GM23248 (cell line): ENCODE measurements at places on chromosomes 2 and 18. TPM values are rescaled to one million over a fixed set of nuclear protein-coding genes. Genes with fewer than 3 reads are reported as not detected.

Gene COBLL1
- polyA plus RNA-seq: 2.2 and 2.5 TPM in 2 replicates

Gene TEKT4
- polyA plus RNA-seq: not detected in 2 replicates

Gene CYS1
- polyA plus RNA-seq: 2.8 and 3.1 TPM in 2 replicates

GRCh38 chr2:231191896-231192872, 6.2 kb upstream of the ARMC9 start:
- DNase-seq: peak; percentile 94

Gene PPP4R1
- polyA plus RNA-seq: 31.8 and 33.0 TPM in 2 replicates

Gene ASIC4
- polyA plus RNA-seq: not detected in 2 replicates

Gene NCKAP1
- polyA plus RNA-seq: 57.4 and 58.9 TPM in 2 replicates

DNA sequence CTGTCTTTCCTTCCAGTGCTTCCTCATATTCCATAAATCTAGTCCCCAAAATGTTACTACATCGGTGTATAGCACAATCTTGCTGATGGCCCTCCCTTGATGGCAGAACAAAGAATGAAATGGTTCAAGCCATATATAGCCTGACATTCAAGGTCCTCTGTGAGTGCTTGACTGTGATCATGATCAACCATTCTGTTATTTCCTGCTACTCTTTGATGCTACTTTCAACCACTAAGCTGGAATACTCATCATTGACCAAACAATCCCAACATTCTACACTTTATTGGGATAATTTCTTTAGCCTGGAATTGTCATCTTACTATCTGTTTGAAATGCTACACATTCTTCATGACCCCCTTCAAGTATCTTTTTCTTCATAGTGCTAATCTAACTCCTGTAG, 633.9 kb downstream of the PLCL1 start:
- peak; percentile 16 for DNase-seq

- no peak for DNase-seq
Observed at GRCh38 chr2:225318440-225318839, 81.1 kb upstream of the NYAP2 start.

DNA sequence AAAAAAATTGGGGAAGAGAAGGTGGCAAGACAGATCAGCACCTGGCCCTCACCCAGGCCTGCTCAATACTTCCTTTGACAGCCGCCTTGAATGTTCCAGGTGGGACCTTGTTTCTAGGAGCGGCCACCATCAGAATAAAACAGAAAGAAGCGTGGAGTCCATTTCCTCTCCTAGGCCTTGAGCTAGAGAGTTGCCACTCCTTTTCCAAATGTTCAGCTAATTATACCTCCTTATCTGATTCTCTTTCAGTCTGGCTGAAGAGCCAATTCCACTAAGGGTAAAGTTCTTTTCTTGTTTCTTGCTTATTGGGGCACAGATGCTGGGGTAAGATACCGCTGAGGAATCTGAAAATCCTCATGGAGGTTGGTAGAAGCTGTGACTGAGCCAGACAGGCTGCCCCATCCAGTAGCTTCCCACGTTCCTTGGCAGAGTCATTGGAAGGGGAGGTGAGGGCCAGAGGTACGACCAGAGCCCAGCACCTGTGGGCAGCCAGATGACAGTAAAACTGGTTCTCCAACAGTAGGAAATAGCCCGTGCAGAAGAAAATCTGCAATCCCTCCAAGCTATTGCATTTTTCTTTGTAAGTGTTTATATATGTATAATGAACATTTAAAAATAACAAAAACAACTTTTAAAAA, 51.5 kb downstream of the PLB1 start:
- DNase-seq: no peak

- no peak for DNase-seq
Observed at GRCh38 chr2:230964136-230964730, 31.7 kb upstream of the SPATA3 start.

Gene GNAL
- polyA plus RNA-seq: 0.16 and 0.19 TPM in 2 replicates

DNA sequence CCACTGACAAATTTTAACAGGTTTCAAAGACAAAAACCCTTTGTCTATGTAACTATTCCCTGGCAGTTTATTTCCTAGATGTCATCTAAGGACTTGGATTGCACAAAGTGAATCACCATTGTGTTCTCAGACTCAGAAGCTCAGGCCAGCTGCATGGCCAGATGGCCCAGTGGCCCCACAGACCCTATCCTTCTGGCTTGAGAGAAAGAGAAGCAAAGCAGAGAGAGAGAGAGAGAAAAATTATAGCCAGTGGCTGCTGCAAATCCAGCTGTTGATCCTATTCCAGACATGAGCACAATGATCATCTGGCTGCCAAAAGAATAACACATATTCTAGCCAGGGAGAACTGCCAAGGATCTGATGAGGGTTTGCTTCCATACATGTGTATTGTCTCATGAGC, 25.8 kb downstream of the CTLA4 start:
- DNase-seq: peak; percentile 62

- no peak for DNase-seq
Observed at GRCh38 chr2:34567128-34567527, 968.0 kb upstream of the FAM98A start.

DNA sequence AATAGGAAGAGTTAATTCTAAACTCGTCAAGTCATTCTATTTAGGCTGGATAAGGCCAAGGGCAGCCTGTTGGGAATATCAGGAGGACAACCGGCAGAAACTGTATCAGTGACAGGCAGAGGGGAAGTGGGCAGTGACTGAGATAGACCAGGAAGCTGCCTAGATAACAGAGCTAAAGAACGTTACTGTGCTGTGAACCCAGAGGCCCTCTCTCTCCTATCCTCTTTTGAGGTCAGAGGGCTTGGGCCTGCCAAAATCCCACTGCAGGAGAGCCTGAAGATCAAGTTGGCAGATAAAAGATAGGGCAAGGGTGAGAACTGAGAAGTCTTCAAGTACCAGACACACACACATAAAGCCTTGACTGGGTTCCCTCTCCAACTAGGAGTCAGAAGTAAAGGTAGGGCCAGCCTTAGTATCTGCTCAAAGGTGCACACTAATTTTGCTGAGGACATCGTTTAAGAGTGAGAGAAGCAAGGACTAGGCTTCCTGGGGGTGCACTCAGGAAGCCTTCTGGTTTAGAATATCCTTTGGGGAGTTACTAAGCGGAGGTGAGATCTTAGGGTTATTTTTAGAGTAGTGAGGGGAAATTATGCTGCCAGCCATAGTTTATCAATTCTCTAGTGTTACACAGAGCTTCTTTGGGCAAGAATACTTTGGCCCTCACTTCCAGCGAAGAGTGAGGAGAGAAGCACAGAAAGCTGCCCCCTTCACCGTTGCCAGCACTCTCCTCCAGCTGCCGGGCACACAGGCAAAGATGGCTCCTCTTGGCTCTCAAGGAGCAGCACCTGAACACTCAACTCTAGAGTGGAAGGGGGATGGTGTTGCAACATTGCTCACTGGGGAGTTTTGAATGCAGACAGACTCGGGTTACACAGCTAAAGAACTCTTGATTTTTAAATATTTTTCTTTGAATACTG, 9.8 kb downstream of the CAVIN2 start:
- DNase-seq: no peak

DNA sequence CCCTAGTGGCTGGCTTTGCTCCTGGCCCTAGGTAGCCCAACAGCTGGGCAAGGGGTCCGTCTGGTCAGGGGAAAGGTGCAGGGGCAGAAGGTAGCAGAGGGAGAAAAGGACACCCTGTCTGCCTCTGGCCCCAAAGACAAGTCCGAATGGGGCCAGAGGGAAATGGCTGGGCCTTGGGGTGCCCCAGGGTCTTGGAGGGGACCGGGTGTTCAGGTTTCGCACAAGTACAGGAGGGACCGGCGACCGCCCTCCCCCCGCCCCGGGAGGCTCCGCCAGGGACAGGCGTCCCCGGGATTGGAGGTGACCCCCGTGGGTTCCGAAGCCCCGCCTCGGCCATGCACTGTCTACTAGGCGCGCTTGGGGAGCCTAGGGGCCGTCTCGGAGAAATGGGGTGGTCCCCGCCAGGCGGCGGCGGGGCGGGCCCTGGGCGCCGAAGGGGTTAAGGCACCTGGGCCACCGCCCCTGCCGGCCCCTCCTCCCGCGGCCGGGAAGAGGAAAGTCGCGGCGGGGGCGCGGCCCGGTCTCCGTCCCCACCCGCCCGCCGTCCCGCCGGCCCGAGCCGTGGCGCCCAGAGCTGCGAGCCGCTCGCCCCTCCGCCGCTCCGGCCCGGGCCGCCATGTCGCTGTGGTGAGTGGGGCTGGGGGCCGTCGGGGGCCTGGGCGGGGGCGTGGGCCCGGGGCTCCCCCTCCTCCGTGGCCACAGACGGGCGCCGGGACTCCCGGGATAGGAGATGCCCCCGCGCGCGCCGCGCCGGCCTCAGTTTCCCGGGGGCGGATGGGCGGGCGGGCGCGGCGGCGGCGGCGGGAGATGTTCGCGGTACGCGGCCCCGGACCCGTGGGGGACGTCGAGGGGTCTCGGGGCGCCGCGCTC, at the start of gene B3GNT7:
TSS of gene B3GNT7 (plus strand) at position 523 of the 870 bp plus-strand sequence. CDS start at position 617, 94 bp downstream.
- no peak for DNase-seq

Gene PCARE
- not detected in 2 replicates for polyA plus RNA-seq

Gene RAB6C
- polyA plus RNA-seq: not detected in 2 replicates

- DNase-seq: peak; percentile 64
Observed at GRCh38 chr18:8117006-8117371, 492.2 kb upstream of the RAB12 start.

Gene BCL2L11
- polyA plus RNA-seq: 0.43 and 0.55 TPM in 2 replicates

DNA sequence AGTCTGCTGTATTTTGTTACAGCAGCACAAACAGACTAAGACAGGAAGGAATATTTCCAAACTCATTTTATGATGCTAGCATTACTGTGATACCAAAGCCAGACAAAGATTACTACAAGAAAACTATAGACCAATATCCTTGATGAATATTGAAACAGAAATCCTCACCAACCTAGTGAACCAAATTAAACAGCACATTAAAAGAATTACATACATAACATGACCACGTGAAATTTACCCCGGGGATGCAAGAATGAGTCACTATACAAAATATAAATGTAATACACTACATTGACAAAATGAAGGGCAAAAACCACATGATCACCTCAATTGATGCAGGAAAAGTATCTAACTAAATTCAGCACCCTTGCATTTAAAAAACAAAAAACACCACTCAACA, 112.6 kb downstream of the CHN1 start:
- no peak for DNase-seq

Gene KCNF1
- 0.10 TPM in 2 replicates for polyA plus RNA-seq

Gene PPIG
- 51.3 and 60.5 TPM in 2 replicates for polyA plus RNA-seq

Gene COL4A4
- 0.36 and 0.66 TPM in 2 replicates for polyA plus RNA-seq

Gene CYP27A1
- polyA plus RNA-seq: 2.9 and 3.7 TPM in 2 replicates

GRCh38 chr2:119005051-119005450, 63.1 kb downstream of the MARCO start:
- DNase-seq: peak; percentile 9
